ENCODE measurements at places on chromosomes 16 and 17.

GRCh38 chr17:29303386-29303785, 9.4 kb upstream of the NUFIP2 start:
- no peak for DNase-seq

DNA sequence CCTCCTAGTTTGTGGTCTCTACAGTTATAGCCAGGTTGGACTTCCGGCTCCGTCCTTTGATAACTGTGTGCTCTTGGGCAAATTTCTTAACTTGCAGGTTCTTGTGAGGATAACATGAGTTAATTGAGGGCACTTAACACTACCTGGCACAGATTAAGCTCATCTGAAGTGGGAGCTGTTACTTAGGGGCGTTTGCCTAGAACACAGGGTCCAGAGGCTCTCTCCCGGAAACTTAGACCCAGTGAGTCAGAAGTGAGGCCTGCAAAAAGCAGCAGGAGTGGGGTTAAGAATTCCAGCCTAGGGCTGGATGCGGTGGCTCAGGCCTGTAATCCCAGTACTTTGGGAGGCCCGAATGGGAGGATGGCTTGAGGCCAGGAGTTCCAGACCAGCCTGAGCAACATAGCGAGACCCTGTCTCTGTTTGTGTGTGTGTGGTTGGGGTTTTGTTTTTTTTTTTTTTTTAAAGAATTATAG, 1.4 kb downstream of the MVP start:
- no peak for DNase-seq

DNA sequence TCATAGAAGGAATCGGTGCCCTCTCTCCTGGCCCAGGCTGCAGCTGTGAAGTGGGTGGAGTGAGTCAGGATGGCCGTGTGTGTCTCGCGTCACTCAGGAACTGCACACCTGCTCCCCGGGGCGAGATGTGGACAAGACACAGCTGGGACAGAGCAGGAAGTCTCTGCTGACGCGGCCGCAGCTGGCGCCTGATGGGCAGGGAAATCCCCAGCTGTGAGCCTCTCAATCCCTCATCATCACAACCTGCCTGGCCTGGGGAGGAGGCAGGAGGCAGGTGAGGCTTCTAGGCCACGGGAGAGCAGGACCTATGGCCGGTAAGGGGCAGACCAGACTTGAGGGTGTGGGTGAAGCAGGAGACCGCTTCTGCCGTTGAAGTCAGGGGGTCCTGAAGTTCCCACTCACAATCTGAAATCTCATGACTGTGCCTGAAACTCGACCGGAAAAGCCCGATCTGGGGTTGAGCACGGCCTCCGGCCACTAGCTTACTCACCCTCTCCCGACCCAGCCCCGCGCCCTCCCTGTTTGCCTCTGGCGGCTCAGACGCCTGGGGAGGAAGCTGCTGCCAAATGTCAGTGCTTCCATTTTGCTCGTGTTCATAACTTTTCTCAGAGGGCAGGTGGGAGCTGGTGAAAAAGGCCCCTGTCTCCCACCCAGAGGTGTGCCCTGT, 1.1 kb upstream of the TRPV3 start:
- DNase-seq, result no peak

GRCh38 chr16:27761816-27762215, 211.9 kb downstream of the KATNIP start:
- DNase-seq, result no peak

GRCh38 chr17:63986821-63987220, 11.3 kb upstream of the PRR29 start:
- DNase-seq, result no peak

GRCh38 chr17:72982680-72983079, 109.8 kb downstream of the SLC39A11 start:
- no peak for DNase-seq
